ENCODE measurements at places on chromosomes 12 and 14.
A peak's percentile ranks its signal among the peaks of the same experiment; 100 is the strongest.

GRCh38 chr12:56046027-56046780, 4.5 kb downstream of the RPS26 start:
- DNase-seq = peak; percentile 65

DNA sequence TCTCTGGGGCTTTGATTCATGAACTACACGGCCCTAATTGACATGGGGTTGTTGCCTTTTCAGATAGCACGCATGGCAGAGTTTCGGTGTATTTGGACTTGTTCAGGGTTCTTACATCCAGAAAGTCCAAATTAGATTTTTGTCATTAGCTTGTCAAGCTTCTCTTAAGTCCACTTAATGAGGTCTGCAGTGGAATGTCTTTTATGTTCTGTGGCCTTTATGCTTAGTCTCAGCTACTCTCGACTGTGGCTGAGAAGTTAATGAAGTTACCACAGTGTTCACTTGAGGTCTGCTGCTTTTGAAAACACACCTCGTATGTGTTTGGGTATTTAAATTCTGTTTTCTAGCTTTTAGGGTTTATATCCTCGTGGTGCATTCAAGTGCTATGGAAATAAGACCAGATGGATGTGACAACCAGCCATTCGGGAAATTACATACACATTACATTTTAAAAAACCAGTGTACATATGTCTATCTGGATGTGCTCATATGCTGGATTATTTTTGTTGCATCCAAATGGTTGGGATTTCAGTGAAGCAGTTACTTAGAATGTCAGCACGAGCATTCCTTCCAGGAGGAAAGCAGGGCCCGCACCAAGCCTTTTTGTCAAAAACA, 80.2 kb downstream of the RMST start:
- no peak for DNase-seq

- DNase-seq = peak; percentile 89
Observed at GRCh38 chr12:56129206-56129941, 1.3 kb downstream of the ESYT1 start.

DNA sequence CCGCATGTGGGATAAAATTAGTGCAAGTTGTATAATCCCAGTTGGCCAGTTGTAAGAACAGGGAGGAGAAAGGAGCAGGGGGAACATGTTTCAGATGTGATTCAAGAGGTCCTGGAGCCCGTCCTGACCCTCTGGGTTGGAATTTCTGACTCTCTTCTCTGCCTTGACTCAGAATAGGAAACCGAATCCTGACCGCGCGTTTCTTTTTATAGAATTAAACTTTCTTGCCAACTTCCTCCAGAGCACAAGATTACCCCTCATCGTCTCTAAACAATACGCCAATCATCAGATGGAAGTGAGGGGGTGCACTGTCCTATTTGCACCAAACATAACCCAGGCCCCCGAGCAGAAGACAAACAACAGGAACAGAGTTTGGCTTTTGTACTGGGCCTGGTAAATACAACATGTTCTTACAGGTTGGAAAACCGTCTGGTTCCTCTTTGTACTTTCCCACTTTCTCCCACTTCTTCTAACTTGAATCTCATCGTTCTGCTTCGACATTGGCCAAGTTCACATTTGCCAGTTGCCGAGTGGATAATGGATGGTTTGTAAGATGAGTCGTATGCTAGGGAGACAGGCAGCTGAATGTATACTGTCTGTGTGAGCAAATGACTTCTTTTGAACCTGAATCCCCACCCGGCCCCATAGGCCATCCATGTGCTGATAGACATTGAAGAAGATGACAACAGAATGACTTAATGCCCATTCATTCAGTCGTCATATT, 42.6 kb upstream of the MED13L start:
- peak; percentile 64 for DNase-seq

GRCh38 chr12:38954238-38954873, 49.0 kb upstream of the CPNE8 start:
- no peak for DNase-seq

DNA sequence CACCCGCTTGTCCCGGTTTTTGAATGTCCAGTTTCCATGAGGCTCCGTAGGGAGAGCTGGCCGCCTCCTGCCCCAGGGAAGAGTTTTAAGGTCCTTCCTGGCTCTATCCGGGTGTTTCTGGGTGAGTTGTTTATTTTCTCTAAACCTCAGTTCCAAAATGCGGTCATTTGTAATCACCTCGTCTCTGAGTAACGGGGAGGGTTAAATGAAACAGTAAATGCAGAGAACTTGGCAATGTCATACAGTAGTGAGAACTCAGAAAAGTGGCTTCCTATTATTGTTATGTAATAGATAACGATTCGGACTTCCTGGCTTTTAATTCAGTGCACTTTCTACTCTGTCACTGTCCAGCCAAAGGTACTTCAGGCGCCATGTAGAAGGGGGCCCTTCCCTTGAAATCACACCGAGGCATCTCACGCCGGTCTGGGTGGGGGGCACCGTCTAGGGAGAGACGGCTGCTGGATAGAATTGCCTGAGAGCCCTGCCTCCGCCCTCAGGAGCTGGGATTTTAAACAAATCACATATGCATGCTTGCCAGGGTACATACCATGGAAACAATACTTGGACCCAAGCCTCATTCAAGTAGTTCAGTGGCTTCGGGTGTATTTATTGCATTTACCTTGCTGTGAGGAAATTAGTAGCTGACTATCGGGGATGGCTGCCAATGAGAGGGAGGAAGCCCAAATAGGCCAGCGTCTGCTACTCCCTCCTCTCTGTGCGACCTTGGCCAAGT, 26.4 kb downstream of the NOS1 start:
- no peak for DNase-seq

GRCh38 chr12:751999-752694, at the start of gene WNK1:
Gene WNK1 (plus strand): TSS chr12:752579. CDS start chr12:753566, 987 bp downstream.
- peak; percentile 99 for DNase-seq

- no peak for DNase-seq
Observed at GRCh38 chr14:87628780-87629179, 364.2 kb downstream of the GALC start.

DNA sequence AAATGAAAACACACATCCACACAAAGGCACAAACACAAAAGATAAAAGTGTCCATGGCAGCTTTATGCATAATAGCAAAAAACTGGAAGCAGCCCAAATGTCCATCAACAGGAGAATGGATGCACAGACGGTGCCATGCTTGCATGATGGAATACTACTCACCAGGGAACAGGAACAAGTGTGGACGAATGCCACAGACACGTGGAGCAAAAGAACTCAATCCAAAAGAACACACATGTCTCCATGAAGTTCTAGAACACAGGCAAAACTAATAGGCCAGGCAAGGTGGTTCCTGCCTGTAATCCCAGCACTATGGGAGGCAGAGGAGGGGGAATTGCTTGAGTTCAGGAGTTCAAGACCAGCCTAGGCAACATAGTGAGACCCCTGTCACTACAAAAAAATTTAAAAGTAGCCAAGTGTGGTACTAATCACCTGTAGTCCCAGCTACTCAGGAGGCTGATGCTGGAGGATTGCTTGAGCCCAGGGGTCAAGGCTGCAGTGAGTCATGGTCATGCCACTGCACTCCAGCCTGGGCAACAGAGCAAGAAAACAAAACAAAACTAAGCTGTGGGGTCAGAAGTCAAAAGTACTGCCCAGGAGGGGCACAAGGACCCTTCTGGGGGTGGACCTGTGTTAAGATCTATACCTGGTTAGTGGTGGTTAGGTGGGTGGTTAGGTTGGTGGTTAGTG, 7.3 kb upstream of the TMEM119 start:
- no peak for DNase-seq

DNA sequence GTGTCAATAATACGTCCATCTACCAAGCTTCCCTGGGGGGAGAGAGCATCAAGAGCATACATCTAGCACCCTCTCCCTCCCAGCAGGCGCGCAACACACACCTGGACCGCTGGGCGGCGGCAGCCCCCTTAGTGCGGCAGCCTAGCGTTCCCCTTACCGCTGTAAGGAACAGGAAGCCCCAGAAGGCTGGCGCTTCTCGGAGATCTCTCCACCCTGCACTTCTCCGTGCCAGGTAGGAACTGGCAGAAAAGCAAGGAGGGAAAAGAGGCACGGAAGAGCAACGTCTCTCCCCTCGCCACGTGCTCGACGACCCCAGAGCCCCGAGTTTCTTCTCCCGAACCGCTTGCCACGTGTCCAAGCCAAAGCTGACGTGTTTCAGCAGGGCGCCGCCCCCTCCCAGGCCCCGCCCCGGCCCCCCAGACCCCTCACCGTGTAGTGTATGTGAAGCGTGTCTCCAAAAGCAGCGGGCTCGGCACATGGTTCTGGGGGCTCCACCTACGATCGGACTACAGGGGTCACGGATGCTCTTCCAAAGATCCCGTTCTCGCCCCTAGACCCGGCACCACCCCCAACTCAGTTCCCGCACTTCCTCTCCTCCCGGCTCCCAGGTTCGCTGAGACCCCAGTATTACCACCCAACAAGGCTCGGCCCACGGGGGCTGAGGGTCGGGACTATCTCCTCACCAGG, 532 bp downstream of the FKBP11 start:
- peak; percentile 92 for DNase-seq

DNA sequence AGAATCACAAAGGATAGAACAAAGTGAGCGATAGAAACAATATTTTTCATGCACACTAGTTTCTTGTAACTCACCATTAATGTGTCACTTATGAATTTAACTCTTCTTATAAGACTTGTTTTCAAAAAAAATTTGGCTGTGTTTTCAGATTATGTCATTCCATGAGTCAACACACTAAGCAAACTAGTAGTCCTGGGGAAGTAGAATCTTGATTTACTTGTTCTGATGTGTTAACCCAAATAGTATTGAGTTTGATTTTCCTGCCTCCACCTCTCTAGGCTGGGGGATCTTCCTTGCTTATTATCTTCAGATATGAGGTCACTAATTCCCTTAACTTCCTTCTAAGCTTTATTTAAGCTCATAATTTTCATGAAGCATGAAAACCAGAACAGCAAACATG, 151.0 kb upstream of the SEL1L start:
- DNase-seq = no peak

DNA sequence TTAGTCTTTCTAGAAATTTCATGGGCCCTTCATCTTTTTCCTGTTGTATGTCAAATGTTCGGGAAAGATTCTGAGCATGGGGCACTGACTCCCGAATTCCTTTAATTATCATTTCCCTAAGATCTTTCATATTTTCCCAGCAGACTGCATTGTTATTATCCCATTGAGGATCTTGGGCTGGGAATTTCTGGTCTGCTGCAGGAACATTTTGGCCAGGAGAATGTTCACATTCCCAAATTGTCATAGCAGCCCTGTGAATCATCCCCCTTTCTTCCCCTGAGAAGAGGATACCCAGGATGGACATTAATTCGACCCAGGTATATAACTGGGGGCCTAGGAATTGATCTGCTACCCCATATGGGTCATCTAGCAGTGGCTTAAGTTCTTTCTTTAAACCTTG, 112.5 kb downstream of the RIN3 start:
- DNase-seq = no peak

DNA sequence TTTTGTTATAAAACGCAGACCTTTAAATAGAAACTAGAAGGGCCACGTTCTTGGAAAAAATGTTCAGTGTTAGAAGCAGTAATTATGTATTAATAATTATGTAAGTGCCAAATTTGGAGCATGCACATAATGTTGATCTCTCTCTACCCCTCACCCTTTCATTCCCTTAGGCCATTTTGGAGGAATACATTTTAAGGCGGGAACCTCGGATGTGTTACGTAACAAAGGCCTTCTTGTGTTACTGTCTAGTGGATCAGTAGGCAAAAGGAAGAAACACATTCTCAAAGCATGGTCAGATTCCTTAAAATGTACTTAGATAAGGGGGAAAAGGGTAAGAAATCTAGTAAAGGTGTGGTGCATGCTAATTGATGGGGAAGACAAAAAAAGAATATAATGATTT, 52.7 kb downstream of the RASSF3 start:
- no peak for DNase-seq

DNA sequence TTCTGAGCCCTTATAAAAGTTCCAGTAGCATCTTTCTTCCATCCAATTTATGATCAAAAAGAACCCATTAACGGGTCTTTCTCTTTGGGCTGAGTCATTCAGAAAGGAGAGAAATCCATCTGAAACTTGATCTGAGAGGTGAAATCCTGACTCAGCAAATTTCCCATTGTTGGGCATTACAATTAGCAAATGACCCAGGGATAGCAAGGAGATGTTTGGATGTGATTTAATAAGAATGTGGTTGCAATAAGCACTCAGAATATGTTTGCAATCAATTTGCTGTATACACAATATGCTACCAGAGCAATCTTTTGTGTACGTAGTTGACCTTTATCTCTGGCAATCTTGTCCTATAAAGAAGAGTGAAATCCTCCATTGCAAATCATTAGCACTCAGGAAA, 122.7 kb downstream of the CCDC60 start:
- no peak for DNase-seq

GRCh38 chr14:71248194-71248593, 340.9 kb downstream of the PCNX1 start:
- no peak for DNase-seq

- no peak for DNase-seq
Observed at GRCh38 chr14:69291396-69291795, 31.4 kb downstream of the GALNT16 start.

- DNase-seq = no peak
Observed at GRCh38 chr12:100020370-100020769, 35.6 kb upstream of the ANKS1B start.

GRCh38 chr12:124632519-124632984, 65.1 kb upstream of the NCOR2 start:
- DNase-seq = no peak

DNA sequence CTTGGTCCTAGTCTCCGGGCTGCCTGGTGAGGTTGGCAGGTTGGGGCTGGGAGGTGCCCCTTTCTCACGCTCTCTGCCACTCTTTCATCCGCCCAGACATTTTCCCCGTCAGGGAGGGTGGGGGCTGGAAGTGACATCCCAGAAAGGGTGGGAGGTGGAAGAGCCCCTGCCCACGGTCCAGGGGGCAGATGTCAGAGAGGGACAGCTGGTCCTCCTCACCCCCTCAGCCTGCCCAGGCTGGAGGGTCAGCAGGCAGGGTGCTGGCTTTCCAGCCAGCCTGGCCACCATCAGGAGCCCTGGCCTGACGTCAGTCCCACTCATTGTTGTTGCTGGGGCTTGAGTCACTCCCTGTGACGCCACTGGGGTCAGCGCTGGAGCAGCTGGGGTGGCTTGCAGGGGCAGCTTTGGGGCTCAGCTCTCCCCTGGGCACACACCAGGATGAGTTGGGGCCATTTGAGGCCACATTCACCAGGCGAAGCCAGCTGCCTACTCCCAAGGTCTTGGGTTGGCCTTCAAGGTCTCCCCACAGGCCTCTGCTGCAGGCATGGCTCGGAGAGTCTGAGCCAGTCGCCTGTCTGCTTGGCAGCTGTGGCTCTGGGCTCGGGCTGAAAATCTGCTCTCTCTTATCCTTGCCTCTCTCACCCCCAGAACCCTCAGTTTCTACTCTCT, 5.7 kb upstream of the ATG101 start:
- no peak for DNase-seq

- no peak for DNase-seq
Observed at GRCh38 chr14:50822501-50823042, 8.4 kb downstream of the NIN start.

GRCh38 chr12:18975933-18976332, 153.6 kb upstream of the PLEKHA5 start:
- no peak for DNase-seq
